ENCODE measurements at places on chromosomes 13 and 19.

- DNase-seq, result no peak
Observed at GRCh38 chr13:79937771-79938216, 403.1 kb downstream of the SPRY2 start.

DNA sequence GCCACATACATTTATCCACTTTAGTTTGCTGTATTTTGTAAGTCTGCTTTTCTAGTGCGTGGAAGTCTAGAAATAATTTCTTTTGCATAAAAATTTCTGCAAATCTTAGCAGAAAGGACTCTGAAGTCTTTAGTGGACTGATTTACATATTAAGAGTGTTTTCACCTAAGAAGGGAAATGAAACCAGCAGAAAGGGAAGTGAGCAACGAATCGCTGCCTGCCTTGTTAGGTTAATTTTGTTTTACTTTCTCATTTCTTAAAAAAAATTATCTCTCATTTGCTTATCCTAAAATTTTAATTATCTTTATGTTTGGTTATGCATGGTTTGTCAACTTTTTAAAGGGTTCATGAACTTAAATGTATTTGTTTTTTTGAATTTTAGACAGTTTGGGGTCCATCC lies 767 bp upstream of the GPR18 start:
- no peak for DNase-seq

DNA sequence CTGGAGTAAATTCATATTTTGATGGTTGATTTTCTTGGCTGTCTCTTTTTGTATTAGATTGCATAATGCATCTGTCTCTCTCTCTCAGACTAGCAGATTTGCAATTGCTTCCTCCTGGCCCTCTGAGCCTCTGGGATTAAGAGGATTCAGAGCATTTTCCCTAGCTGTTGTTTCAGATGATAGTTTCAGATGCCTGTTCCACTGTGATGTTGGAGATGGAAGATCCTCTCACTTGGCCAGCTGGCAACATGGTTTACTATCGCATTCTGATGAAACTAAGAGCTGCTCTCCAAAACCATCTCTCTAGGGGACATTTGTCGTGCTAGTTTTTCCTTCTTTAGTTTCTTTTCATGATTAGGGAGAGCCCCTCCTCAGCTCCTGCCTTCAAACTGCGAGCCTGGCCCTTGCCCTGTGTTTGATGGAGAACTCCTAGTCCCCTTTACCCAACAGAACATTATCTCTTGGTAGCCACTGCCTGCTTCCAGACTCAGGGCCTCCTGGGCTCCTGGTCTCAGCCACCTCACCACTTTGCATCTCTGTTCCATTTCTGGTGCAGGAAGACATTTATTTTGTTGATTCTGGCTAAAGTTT lies 244.6 kb downstream of the B3GLCT start:
- DNase-seq, result no peak

GRCh38 chr13:91571681-91572080 lies 173.3 kb downstream of the GPC5 start:
- DNase-seq, result no peak

- DNase-seq, result no peak
Observed at GRCh38 chr13:99265821-99266426, 7.7 kb upstream of the GPR18 start.
